ENCODE measurements at places on chromosomes 7 and 10.
A peak's percentile ranks its signal among the peaks of the same experiment; 100 is the strongest.

DNA sequence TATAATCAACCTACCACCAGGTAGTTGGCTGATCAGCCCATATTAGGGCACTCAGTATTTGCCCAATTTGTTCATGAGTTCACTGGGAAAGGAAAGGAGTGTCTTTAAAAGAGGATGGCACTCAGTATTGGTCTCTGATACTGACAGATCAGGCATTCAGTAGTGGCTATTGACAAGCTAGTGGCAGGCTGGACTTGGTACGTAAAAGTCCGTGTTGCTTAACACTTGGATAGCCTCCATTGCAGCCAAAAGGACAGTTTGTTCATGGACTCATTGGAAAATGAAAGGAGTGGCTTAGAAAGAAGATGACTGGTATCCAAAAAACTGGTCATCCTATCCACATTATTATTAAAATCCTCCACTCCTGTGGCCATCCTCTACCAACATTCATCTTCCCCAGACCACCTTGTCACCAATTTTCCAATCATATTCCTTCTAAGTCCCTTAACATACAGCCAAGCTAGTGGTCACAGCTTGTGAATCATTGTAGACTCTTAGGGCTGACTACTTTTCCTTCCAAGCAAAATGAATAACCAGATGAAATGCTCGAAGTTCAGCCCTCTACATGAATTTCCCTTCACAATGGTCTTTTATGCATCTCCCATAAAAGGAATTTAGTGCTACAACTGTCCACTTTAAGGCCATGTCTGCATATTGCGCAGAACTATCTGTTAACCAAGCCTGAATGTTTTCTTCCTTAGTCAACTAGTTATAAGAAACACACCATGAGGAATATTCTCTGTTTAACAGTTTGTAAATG lies 78.6 kb upstream of the MAGI2 start:
- DNase-seq: peak; percentile 29

DNA sequence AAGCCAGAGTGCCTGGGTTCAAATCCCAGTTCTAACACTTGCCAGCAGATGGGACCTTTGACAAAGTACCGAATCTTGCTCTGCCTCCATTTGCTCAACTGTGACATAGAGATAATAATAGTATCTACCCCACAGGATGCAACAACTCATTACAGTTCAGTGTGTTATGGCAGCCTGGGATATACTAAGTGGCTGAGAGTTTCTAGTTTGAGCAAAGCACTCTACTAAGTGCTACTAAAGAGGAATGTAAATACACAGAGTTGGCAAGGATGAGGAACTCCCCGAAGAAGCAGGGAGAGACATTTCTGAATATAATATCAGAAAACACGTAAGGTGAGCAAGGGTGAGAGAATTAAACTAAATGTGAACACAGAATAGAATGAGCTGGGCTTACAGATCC lies 243.2 kb downstream of the ARHGAP21 start:
- no peak for DNase-seq

- DNase-seq: no peak
These were observed 433.6 kb upstream of the GALNT17 start for GRCh38 chr7:70698219-70698832.

- peak; percentile 58 for DNase-seq
These were observed 16.1 kb downstream of the CALML3 start for GRCh38 chr10:5540891-5541290.

DNA sequence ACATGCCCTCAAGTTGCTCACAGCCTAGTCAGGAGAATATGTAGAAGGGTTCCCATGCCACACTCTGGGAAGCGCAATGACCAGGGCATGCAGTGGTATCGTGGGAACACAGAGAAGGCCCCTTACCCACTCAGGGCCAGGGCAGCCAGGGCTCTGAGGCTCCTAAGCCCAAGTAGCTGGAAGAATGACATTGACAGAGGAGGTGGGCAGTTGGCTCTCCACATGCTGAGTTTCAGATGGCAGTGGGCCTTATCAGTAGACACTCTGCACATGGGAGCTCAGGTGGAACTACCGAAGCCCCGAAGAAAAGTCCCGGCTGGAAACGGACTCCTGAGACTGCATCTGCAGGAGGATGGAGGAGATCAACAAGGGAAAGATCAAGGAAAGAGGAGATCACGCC lies 15.7 kb upstream of the SVOPL start:
- no peak for DNase-seq

DNA sequence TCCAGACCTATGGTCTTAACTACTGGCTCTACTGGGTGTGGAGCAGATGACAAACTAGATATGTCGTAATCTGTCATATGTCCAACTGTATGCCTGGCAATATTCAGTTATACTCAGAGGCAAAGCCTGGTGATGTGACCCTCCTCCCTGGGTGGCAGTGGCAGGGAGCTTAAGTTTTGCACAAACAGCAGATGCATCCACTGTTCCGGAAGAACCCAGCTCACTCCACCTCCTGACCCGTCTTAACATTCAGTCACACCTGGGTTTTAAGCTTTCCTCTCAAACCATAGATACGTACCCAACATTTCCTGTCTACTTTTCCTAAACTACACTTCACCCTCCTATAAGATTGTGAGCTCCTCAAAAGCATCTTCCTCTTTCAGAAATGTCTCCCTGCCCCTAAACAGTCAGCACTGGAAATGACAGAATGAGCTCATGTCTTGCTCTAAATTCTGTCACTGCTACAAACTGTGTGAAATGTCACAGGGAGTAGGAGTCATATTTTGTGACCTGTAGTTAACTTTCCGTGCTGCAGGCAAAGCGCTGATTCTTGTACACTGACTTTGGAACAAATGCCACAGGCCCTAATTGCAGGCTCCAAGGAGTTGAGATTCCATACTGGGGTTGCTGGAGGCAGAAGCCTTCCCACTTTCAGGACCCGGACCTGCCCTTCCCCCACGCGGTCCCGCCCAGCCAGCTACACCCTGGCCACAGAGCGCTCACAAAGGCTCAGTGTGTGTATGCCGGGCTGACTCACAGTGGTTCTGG lies 23.9 kb downstream of the SCD start:
- DNase-seq: peak; percentile 96

- no peak for DNase-seq
These were observed 3.6 kb downstream of the ADARB2 start for GRCh38 chr10:1733720-1734119.

DNA sequence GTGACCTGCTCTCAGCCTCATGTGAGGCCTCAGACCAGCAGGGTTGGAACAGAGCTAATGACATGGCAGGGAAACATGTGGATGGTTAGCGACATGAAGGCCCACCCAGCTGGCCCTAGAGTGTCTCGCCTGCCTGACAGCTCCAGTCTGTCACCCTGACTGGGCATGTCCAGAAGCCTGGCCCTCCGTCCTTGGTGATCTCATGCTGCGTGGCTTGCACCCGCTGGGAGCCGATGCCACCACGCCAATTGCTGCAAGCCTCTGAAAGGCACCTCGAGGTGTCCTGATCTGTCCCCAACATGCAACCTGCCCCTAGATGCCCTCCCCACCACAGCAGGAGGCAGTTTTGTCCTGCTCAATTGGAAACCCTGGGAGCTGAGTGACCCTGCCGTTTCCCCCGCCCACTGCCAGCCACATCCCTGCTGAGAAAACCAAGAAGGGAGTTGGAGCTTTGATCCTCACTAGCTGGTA lies 27.8 kb upstream of the RET start:
- peak; percentile 63 for DNase-seq

DNA sequence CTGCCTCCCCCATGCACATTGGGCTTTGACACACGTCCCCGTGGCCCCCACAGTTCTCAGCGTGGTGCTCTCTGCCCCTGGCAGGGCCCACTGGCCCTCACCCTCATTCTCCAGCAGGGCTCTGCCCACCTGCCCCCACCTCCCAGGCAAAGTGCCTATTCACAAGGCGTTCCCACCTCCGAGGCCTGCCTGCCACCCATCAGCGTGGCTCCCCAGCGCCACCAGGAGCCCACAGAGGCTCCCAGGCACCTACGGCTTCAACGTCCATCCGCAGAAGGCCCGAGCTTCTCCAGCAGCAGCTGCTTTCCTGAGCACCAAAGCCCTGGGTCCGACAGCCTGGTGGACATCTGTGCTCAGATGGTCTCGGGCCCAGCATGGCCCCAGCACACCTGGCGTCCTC lies 211.8 kb upstream of the PPP2R2D start:
- DNase-seq: no peak

DNA sequence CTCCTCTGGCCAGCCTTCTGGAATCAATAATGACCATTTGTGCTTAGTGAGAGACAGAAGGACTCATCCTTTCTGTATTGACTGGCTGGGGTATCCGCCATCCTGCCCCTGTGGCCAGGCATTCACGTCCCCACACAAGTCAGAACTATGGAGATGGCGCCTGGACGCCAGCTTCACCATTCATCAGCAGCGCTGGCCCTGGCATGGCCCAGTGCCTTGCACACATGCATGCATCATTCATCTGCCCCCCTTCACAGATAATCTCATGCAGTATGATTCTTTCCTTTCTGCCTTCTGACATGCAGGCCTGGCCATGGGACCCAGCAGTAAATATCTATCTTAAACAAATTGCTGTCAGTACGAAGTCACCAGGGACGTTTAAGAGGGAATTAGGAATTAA lies 114.8 kb upstream of the MKI67 start:
- DNase-seq: no peak

DNA sequence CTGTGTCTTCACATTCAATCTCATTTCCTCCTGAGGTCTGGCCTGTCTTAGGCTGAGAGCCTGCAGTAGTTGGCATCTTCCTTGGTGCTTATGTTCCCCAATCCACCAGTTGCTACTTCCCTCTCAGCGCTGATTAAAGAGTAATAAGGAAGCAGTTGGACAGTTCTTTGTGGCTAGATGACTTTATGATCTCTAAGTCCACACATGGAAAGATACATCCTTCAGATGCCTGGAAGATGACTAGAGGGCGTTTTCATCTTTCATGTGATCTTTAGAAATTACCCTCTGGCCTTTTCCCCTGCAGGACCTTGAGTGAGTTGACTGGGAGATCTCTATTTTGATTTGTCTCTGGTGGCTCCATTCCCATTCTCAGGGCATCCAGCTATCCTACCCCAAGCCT lies 204.5 kb downstream of the GRM3 start:
- no peak for DNase-seq

GRCh38 chr10:59085711-59086502 lies 90.5 kb upstream of the PHYHIPL start:
- no peak for DNase-seq

DNA sequence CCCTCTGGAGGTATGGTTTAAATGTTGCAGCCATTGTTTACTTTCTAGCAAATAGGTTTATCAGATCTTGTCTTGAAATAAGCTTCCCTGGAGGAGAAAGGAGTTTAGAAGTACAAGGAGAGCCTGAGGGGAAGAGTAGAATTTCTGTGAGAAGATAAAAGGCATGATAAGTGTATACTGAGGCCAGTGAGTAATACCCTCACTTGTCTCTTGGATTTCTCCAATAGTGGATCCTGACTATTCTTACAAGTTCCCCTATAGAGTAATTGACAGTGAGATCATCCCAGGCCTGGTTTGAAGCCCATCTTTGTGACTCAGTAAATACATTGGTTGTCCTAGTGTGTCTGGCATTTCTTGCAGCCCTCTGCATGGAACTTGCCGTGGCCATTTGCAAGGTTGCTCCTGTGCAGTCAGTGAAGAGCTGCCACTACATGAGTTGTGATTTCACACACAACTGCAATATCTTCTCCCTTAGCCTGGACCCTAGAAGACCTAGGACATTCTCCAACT lies 41.6 kb downstream of the CHN2 start:
- DNase-seq: no peak

DNA sequence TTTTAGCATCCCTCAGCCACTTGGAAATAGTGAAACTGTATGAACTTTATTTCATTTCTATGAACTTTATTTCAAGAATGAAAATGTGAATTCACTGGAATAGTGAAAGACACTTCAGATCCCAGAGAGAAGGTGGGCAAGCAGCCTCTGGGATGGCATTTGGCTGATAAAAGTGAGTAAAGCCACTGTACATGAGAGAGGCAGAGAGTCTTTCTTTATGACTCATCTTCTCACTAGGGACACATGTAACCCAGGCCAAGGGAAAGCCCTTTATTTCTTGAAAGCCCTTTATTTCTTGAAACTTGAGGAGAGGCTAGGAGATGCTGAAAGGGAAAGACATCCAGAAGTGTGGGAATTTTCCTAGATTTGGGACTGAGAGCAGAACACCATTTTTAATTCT lies 148.9 kb upstream of the SMIM30 start:
- no peak for DNase-seq

GRCh38 chr7:35854311-35854710 lies 53.5 kb downstream of the SEPTIN7 start:
- no peak for DNase-seq

- no peak for DNase-seq
These were observed 17.0 kb downstream of the ATE1 start for GRCh38 chr10:121910673-121911420.

DNA sequence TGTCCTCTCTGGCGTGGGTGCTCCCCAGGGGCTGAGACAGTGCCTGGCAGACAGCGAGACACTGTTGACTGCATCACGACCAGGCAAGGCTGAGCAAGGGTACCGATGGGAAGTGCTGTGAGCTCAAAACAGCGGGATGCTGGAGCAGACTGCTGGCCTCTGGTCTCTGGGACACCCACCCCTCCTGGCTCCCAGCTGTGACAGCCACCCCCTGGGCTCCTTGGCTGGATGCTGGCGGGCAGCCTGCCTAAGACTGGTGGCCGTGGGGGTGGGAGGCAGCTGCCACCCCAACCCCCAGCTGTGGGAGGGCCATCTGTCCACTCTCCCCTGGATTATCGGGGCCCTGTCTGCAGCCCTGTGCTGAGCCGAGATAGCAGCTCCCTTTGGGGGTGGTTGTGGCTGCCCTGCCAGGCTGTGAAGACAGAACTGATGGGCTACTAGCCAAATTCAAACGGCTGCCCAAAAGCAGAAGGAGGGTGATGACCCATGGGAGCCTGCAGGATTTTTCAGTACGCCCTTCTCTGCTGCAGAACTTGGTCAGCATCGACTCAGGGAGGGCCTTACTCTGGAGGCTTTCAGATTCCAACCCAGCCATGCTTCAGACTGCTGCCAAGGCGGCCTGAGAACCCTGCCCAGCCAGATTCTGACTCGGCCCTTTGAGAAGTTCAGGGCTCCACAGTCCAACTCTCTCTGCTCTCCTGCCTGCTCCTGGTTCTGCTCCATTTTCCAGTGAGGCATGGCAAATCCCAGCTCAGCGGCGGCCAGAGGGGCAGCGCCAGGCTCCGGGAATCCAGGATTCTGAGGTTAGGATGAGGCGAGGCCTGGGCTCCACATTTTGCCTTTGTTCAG lies 125.3 kb downstream of the NEURL1 start:
- DNase-seq: peak; percentile 64

DNA sequence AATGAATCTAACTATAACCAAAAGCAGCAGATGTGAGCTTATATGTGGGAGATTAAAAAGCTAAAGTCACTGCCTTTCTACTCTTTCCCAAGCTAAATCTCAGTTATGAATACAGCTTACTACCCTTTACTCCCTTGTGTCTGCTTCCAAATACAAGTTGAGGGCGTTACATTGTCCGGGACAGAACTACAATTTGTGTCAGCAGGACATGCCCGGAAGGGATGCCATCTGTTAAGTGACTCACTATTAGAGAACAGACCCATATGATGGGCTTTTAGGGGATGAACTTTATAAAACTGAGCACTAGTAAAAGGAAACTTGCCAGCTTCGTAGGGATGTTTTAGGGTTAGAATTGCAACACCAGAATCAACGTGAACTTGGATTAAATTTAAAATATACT lies 299.7 kb upstream of the CSTF2T start:
- DNase-seq: no peak
